NCI-H1105 (cell line): ENCODE measurements at places on chromosomes 4 and X.

DNA sequence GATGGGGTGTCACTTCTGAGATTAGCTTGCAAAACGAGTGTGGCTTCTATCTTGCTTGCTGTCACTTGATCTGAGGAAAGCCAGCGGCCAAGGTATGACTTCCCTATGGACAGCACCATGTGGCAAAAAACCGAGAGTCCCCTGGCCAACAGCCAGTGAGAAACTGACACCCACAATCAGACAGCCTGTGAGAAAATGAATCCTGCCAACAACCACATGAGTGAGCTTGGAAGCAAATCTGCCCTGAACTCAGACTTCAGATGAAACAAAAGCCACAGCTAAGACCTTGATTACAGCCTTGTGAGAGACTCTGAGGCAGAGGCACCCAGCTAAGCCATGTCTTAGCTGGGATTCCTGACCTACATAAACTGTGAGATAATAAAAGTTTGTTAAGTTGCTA lies 45.5 kb downstream of the PPP1R2C start:
- no peak for DNase-seq

- DNase-seq, result no peak
Measured at GRCh38 chrX:45454290-45454689, 253.6 kb upstream of the DIPK2B start.

DNA sequence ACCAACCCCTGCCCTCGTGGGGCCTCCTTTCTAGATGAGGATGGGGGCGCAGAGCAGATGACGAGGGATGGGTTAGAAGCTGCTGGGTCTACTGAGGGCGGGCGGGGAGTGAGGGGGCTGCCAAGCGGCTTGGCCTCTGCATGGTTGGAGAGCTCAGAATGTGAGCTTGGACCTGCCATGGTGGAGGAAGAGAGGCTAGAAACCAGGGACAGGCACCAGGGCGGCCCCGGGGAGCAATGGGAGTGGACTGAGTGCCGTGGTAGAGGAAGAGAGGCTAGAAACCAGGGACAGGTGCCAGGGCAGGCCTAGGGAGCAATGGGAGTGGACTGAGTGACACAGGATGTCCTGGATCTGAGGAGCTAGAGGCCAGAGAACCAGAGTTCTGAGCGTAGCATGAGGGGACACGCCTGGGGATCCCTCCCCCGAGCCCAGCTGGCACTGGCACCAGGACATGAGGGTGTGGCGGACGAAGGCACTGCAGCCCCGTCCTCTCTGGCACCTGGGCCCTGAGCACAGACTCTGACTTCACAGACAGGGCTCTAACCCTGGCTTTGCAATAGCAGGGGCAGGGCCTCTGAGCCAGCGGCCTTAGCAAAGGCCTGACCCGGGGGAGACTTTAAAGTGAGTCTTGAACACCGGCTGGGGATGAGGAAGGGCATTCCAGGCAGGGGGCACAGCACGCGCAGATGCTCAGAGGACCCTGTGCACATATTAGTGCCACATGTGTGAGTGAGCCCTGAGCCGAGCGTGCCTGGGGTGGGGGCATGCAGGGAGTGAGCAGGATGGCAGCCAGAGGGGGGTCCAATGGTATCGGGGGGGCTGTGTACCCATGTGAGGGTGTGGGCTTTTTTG lies 214.0 kb upstream of the PSAPL1 start:
- DNase-seq, result no peak

- DNase-seq, result no peak
Measured at GRCh38 chrX:8743126-8743732, 11.3 kb upstream of the ANOS1 start.

- no peak for DNase-seq
Measured at GRCh38 chrX:131861088-131861787, 161.9 kb upstream of the STK26 start.

DNA sequence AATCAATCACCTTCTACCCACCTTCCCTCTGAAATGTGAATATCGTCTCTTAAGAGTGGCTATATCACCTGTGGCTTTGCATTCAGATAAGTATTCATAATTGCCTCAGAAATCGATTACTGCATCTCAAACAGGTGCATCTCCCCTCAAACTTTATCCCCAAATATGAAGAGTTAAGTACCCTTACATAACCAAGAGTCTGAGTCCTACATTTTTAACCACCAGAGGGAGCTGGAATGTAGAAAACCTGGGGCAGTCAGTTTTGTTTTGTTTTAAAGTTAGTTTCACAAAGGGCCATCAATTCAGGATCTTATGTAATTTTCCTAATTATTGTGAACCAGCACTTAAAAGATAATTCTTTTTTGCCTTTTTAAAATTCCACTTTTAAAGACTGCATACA lies 5.7 kb downstream of the TCEANC start:
- no peak for DNase-seq

DNA sequence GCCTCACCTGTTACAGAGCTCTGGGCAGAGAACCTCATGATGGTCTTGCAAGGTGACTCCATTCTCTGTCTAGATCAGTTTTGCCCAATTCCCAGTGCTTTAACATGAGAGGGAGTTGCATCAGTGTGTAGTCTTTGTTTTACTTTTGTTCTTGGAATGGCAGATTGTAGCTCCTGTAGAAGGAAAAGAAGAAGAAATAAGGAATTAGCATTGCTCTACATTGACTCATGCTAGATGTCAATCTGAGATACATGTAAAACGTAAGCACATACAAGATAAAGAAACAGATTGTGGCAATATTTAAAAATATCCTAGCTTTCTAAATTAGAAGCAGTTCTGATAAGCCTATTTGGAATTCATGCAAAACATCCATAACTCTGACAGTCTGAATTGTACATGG lies 16.0 kb upstream of the PPEF1 start:
- no peak for DNase-seq

GRCh38 chr4:120096508-120097297 lies 30.1 kb upstream of the MAD2L1 start:
- no peak for DNase-seq
